AG08396 (cell line): ENCODE measurements at places on chromosomes 16 and 17.

- DNase-seq = no peak
Measured at GRCh38 chr17:1796800-1797199, 32.9 kb downstream of the SMYD4 start.

DNA sequence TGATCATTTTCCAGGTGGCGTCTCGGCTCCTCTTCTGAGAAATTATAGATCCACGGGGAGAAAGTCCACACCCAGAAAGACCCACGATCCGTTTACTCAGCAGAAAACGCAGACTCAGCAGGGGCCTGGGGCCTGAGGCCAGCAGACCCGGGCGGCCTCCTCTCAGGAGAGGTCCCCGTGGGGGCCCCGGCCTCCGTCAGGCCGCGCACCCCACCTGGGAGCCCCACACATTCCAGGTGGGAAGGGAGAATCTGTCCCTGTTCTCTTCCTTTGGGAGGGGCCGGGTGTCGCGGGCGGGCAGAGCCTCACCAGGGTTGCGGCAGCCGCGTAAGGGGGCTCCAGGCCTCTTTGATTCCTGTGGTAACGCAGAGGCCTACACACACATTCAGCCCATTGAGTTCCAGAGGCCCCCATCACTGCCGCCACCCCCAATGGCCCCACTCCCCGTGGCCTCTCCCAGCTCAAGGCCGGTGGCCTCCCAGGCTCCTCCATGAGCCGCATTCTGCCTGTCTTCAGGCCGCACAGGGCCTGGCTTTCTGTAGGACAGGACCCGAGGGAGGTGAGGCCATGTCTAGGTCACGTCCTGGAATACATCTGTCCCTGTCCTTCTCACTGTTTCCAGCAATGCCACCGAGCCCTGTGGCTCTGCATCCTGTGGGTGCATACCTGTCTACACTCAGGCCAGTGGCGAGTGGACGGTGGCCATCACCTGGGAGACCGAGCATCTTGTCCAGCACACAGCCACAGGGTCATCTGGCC lies 1.6 kb upstream of the IGFALS start:
- DNase-seq = no peak

GRCh38 chr17:66900126-66901010 lies 64.1 kb upstream of the CACNG4 start:
- DNase-seq = no peak

DNA sequence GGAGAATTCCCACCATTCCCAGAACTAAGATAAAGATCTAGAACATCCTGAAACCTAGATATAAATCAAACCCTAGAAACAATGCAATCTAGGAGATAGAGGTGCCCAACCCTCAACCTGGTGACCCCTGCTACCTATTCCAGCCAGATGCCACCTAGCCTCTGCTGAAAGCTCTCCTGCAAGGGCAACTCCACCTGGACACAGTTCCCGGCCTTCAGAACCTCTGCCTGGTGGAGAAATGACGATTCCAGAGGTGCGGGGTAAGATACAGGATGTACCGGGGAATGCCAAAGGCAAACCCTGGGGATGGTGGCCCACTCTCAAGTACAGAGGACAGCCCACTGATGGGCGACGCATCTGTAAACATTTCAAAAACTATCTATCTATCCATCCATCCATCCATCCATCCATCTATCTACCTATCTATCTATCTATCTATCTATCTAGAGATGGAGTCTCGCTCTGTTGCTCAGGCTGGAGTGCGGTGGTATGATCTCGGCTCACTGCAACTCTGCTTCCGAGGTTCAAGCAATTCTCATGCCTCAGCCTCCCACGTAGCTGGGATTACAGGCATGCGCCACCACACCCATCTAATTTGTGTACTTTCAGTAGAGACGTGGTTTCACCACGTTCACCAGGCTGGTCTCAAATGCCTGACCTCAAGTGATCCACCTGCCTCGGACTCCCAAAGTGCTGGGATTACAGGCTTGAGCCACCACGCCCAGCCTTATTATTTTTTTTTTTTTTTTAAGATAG lies 19.0 kb downstream of the MEAK7 start:
- DNase-seq = no peak

- no peak for DNase-seq
Measured at GRCh38 chr17:8869114-8869815, 1.8 kb upstream of the PIK3R6 start.

GRCh38 chr17:68378268-68379176 lies 78.8 kb downstream of the WIPI1 start:
- DNase-seq = peak; percentile 86

DNA sequence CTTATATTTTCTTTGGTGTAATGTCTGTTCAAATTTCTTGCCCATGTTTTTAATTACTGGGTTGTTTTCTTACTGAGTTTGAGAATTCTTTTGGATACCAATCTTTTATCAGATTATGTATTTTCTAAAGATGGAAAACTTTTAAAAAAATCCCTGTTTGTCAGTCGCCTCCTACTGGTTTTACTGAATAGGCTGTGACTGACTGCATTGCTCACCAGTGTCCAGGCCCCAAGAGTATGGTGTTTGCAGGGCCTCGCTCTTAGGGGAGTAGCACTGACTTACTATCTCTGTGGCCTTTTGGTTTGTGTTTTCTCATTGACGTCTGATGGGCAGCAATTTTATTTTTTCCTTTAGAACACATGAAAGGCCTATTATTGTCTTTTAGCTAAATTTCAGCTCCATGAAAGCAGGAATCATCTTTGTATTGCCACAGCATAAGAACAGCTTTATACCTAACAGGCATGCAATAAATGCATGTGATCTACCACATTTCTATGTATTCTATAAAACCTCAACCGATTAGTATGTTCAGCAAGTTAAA lies 188.4 kb downstream of the AATF start:
- no peak for DNase-seq

DNA sequence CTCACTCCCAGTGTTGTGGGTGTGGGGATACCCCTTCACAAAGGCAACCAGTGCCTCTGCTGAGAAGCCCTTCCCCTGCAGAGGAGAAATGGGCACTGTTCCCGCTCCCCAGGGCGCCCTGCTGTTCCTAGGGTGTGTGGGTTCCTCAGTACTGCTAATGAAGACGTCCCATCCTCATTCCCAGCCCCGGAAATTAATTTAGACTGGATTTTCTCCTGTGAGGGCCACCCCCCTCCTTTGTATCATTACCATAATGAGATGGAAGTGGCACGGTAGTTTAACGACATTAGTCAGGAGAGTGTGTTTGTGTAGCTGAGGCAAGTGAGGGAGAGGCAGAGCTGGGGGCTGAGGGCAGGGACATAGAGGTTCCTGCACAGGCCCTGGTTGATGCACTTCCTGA lies 53.2 kb downstream of the PIPOX start:
- DNase-seq = no peak

- no peak for DNase-seq
Measured at GRCh38 chr16:75038036-75038858, 39.4 kb downstream of the ZNRF1 start.

DNA sequence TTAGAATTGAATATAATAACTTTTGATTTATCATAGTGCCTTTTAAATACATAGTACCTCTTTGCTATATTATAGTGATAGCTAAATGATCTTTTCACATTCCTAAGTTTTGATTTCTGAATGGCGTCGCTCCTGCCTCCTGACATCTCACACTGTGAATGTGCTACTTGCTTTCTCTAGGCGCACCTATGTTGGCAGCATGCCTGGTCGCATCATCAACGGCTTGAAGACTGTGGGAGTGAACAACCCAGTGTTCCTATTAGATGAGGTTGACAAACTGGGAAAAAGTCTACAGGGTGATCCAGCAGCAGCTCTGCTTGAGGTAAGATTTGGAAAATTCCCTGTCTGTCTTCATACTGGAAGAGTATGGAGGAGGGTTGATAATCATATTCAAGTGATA lies 29.8 kb upstream of the ABCC11 start:
- no peak for DNase-seq

DNA sequence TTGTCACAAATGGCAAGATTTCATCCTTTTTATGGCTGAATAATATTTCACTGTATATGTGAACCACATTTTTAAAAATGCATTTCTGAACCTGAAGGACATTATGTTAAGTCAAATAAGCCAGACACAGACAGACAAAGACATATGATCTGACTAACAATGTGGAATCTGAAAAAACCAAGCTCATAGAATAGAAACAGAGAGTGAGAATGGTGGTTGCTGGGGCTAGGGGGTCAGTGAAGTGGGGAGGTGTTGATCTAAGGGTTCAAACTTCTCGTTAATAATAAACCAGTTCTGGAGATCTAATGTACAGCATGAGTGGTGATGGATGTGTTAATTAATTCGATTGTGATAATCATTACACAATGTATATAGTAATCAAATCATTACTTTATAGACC lies 475.1 kb downstream of the WWOX start:
- no peak for DNase-seq

- DNase-seq = no peak
Measured at GRCh38 chr16:14050291-14051027, 20.7 kb upstream of the MRTFB start.

- no peak for DNase-seq
Measured at GRCh38 chr16:5066511-5066910, 755 bp upstream of the C16orf89 start.

- DNase-seq = no peak
Measured at GRCh38 chr17:67011527-67012175, 32.7 kb upstream of the CACNG1 start.

- peak; percentile 37 for DNase-seq
Measured at GRCh38 chr17:49439673-49440571, 25.2 kb upstream of the PHB1 start.

DNA sequence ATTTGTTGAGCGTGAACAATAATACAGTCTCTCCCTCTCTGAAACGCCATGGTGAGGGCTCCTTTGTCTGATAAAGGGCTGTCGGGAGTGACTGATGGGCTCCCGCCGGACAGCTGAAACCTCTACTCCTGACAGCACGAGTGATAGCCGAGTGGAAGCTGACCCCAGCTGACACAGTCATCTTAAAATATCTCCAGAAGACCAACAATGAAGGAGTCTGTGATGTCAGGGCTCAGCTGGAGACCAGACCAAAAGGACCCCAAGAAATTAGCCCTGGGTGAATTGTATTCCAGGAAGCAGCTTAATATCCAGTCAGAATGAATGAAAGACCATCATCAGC lies 22.4 kb downstream of the CCDC182 start:
- DNase-seq = no peak

- DNase-seq = no peak
Measured at GRCh38 chr17:48868916-48869500, 23.6 kb upstream of the ATP5MC1 start.

DNA sequence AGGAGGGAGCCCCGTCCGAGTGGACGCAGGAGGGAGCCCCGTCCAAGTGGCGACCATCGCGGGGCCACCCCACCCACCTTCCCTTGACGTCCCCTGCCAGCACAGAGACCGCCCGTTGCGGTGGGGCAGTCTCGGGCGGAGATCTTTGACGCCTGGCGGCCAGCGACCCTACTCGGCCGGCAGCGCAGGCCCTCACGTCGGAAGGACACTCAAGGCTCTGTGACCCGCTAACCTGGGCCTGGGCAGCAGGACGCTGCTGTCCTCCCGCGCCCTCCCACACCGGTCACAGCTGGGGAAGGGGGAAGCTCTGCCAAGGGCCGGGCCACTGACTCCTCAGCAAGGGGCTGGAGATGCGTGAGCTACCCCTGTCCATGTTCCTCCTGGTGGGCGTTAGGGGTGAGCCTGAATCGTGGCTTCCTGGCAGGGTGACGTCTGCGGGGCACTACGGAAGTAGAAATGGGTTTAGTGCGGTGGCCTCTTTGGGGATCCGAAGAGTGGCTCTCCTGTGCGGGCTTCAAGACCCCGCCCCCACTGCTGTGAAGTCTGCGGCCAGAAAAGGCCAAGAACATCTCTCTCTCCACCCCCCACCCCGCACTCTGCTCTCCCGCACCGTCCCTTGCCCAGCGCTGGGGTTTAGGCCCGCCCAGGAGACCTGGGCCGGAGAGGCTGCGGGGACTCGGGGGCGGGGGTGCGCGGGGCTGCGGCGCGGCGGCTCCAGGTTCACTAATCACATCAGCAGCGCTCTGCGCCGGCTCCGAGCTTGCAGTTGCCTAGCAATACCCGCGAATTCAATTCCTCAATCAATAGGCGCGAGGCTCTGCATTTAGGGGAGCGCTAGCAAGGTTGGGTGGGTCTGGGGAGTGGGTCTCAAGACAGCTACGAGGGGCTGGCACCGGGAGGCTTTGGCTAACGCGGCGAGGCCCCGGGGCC lies 5.8 kb downstream of the CBX8 start:
- no peak for DNase-seq

DNA sequence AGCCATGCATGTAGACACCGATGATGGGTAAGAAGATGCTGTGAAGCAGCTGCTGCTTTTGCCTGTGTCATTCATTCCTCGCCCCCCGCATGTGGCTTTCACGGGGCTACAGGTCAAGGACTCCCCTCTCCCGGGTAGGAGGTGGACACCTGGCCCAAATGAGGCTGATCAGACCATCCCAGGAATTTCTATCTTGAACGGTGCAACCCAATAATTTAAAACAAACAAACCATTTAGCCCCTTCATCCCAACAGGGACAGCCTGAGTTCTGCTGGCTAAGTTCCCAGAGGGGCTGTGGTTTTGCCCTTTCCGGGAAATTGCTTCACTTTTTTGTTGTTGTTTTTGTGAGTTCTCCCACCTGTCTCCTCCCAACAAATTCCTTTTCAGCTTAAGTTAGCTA lies 137.7 kb upstream of the CDH5 start:
- DNase-seq = no peak

DNA sequence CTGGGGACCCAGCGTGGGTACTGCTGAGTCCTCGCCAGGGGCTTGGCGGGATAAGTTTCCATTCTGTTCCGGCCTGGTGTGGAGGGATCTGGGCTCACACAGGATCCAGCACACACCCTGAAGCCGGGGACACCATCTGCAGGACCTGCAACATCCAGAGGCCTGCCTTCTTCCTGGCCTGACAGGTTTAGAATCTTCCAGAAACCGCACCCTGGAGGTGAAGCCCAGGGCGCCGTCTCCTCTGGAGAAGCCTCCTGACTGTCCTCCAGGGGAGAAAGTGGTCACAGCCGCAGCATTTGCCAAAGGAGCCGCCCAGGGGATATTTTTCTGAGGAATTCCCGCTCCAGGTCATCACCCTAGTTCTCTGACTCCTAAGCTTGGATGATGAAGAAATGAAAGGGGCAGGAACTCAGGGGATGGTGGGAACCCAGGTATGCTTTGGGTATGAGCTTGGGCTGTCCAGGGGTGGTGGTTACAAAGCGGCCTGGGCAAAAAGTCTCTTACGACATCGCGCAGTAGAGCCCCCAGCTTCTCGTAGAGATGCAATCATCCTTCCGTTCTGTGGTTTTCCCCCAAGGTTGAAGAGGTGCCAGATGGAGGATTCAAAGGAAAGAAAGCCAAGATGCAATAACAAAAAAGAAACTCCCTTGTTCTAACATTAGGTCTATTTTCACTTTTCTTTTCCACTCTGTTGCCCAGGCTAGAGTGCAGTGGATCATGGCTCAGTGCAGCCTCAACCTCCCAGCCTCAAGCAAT lies 9.1 kb upstream of the CRISPLD2 start:
- DNase-seq = peak; percentile 49
